ENCODE measurements at places on chromosomes 4 and X. TPM values are rescaled to one million over a fixed set of nuclear protein-coding genes. Genes with fewer than 3 reads are reported as not detected.
A peak's percentile ranks its signal among the peaks of the same experiment; 100 is the strongest.

Gene SRPX2
- total RNA-seq = 1.4 TPM

Gene PAGE4
- not detected for total RNA-seq

Gene IL3RA
- 9.7 TPM for total RNA-seq

Gene STAP1
- total RNA-seq = not detected

- DNase-seq = no peak
These were observed 145.5 kb downstream of the SHOX start for GRCh38 chrX:776061-776460.

DNA sequence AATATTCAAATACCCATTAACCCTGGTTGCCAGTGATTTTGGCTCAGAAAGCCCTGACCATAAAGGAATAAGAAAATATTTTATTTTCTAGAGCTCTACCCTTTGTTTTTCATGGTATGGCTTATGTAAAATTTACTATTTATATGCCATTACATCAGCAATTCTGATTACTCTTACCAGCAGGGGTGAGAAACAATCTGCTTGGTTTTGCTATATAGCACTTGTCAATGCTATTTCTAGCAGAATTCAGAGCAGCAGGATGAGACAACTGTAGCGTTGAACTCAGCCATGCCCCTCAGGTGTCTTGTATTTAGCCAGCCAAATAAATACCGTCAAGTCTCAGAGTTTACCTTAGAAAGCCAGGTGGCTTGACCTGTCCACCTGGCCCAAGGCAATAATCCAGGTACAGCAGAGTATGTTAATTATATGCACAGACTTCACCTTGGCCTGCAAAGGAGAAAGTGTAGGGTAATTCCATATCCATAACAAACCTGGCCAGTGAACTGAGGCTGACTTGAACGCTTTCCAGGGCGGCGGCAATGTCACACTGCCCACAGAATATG is 1303.5 kb downstream of the RAPGEF2 start:
- no peak for DNase-seq

DNA sequence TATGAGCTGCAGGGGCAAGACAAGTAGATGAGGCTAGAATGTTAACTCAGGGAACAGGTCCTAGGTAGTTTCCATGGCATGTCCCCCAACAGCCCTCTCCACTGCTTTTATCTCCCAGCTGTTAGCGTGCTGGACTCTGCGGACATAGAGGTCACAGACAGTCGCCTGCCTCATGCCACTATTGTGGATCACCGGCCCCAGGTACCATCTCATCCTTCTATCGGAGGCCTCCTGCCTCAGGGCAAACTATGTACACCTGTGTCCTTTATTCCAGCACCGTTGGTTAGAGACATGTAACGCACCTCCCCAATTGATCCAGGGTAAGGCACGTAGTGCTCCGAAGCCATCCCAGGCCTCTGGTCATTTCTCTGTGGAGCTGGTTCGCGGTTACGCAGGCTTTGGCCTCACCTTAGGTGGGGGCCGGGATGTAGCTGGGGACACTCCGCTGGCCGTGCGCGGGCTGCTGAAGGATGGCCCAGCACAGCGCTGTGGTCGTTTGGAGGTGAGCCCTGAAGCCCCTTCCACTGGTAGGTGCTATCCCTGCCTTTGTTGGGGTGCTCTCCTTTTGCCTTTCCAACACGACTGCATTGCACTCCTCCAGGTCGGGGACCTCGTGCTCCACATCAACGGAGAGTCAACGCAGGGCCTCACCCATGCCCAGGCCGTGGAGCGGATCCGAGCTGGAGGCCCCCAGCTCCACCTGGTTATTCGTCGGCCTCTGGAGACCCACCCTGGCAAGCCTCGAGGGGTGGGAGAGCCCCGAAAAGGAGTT is 2.2 kb downstream of the MAGIX start:
- no peak for DNase-seq

GRCh38 chr4:87973283-87974169 is 2.0 kb upstream of the SPP1 start:
- peak; percentile 72 for DNase-seq

DNA sequence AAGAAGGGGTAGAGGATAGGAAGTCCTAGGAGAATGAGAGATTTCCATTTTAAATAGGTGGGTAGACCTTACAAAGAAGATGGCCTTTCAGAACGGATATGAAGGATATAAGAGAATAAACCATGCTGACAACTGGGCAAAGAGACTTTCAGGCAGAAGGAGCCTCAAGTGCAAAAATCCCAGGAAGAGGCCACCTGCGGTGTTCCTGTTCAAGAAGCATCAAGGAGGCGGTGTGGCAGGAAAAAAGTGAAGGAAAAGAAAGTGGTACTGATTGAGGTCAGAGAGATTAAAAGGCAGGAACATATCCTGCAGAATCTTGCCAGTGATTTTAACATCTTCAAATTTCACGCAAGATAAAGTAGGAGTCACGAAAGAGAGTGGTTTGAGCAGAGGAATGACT is 172.0 kb downstream of the FSTL5 start:
- no peak for DNase-seq

Data from kidney epithelial cell (primary cell).